ENCODE measurements at places on chromosomes 11 and 22.

DNA sequence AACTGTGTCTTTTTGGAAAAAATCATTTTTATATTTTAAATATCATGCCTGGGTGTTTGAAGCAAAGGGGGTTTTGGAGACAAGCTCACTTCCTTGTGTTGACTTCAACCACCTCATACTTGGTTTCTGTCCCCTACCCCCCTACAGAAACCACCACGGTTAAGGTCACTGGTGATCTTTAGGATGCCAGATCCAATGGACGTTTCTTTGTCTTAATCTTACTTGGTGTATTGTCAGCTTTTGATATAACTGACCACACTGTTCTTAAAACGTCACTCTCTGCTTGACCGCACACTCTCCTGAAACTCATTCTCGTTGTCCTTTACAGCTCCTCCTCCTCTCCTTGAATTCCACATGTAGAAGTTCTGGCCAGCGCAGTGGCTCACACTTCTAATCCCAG, 34.8 kb upstream of the SWAP70 start:
- DNase-seq: no peak

DNA sequence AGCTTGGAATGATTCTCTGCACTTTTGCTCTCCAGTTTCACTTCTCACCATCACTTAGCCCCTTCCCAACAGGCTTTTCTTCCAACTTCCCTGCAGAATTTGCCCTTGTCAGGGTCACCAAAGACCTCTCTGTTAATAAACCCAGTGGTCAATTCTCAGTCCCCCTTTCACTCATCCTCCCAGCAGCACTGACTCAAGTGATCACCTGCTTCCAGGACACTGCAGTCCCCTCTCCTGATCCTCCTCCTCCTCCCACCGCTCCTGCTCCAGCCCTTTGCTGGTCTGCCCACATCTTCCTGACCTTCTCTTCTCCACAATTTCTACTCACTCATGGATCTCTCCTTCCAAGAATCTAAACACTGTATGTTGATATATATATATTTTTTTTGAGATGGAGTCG, 57.9 kb downstream of the SHISAL1 start:
- DNase-seq: no peak

GRCh38 chr22:17486719-17487118, 76.6 kb upstream of the SLC25A18 start:
- no peak for DNase-seq

DNA sequence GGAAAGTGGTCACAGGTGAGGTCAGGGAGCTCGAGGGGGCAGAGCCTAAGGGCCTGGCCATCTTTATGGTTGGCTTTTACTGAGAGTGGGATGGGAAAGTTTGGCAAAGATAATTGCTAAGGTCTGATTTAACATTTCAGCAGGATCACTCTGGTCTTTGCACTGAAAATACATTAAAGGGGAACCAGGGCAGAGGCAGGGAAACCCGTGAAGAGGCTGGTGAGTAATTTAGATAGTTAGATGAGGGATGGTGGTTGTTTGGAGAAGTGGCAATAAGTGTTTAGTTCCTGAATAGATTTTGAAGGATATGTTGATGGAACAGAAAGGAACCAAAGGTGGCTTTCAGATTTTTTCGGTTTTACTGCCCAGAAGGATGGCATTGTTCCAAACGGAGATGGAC, 50.8 kb downstream of the SCN3B start:
- no peak for DNase-seq

GRCh38 chr22:27032091-27032761, 374.8 kb downstream of the MIAT start:
- DNase-seq: peak; percentile 36

DNA sequence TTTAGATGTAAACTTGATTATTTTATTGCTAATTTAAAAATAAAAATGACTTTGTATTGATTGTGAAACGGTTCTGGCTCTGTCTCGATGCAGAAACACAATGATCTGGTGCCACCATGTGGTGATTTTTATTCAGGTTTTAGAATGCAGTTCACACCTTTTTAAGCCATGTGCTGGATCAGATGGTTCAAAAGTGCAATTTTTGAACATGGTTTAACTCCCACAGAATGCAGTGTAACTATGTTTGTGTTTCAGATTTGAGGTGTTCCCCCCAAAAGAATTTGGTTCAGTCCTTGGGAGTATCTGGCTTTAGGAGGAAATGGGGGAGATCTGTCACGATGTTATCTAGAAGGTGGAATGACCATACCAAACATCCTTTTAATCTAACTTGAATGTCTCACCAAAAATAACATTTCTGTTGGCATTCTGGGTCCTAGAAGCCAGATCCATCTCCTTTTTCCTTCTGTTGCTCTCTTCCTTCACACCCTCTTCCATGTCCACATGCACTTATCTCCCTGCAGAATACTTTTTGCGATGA, 7.9 kb downstream of the MRPL16 start:
- DNase-seq: no peak

GRCh38 chr22:50719814-50720300, 18.1 kb upstream of the ACR start:
- DNase-seq: no peak

DNA sequence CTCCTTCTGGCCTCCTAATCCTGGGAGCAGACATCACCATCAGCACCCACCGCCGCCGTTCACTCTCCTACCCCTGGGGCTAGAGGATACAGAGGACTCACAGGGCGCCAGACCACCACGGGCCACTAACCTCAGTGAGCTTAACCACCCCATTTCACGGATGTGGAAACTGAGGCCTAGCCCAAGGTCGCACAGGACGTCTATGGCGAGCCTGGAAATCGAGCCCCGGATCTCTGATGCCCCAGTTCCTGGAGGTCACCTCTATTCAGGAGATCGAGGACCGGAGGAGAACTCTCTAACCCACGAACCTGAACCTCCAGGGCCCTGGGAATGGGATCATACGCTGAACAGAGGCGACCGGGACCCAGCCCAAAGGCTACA, 349 bp downstream of the TIMM10 start:
- peak; percentile 39 for DNase-seq

GRCh38 chr22:45009606-45010531, at the start of gene PHF21B:
PHF21B (minus strand) TSS chr22:45010005; CDS start chr22:45009549, 456 bp downstream.
- peak; percentile 72 for DNase-seq

GRCh38 chr22:22949953-22950352, 62.3 kb downstream of the IGLL5 start:
- DNase-seq: no peak

DNA sequence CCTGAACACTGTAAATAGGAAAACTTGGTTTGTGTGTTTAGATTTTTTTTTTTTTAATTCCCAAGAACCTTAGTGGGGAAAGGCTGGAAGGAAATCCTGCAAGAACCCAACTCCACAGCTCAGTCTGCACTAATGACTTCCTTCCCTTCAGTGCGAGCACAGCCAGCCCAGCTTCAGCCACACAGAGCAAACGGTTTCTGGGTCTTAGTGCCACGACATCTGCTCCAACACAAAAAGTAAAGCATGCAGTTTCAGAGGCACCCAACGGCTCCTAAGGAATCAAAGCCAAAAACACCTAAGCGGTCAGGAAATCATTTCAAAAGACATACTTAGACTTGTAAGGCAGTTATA, 236.1 kb downstream of the TTC28 start:
- peak; percentile 65 for DNase-seq

DNA sequence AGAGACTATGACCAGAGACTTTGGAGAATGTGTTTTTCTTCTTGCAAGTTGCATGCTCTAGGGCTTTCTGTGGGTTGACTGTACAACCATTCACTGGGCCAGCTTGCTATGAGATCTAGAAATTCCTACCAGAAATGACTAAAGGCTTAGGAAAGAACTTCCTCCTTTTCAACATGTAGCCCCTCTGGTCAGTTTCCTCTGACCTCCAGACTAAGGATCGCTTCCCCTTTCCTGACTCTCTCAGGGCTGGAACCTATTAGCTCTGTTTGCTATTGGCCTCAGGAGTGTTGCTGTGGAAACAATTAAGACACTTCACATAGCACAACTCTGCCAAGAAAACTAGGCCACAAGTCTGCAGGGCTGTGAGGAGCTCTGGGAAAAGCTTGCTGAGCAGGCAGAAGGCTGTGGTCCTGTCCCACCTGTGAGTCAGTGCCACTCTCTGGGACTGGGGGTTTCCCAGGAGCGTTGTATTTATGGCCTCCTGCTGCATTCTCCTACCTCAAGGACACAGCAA, 10.7 kb downstream of the CRY2 start:
- DNase-seq: peak; percentile 66

GRCh38 chr11:2178906-2179494, 7.4 kb upstream of the TH start:
- DNase-seq: no peak

DNA sequence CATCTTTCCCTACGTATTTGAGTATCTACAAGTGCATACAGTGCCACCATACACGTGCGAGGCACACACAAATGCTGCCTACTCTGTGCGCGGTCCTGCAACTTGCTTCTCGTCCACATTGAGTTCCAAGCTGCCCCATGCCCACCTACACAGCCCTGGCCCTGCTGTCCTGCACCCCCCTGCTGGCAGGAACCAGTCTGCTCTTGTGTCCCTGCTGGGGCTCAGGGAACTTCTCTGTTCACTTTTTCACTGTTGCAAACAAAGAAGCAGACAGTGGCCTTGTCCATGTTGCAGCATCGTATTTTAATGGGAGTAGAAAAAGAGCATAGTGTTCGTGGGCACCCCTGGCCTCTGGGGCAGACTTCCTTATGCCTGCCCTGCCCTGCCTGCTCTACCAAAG, 14.0 kb downstream of the CPT1A start:
- no peak for DNase-seq

- DNase-seq: peak; percentile 81
Observed at GRCh38 chr22:23315341-23315917, 135.1 kb downstream of the BCR start.

DNA sequence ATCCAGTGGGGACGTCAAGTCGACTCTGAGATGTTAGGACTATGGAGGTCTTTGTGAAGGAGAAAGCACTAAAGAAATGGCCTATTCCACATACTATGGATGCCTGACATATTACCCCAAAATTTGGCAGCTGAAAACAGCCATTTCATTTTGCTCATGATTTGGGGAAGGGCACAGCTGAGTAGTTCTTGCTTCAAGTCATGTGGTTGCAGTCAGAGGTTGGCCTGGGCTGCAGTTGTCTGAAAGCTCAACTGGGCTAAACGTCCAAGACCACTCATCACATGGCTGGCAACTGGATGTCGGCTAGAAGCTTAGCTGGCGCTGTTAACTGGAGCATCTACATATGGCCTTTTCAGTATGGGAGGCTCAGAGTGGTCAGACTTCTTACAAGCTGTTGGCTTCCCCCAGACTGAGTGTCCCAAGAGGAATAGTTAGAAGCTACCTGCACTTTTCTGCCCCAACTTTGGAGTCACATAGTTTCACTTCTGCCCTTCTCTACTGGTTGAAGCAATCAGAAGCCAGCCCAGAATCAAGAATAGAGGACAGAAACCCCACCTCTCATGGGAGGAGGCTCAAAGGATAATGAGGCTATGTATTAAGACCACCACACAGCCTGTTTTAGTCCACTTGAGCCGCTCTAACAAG, 14.1 kb downstream of the SLC35C1 start:
- DNase-seq: no peak

DNA sequence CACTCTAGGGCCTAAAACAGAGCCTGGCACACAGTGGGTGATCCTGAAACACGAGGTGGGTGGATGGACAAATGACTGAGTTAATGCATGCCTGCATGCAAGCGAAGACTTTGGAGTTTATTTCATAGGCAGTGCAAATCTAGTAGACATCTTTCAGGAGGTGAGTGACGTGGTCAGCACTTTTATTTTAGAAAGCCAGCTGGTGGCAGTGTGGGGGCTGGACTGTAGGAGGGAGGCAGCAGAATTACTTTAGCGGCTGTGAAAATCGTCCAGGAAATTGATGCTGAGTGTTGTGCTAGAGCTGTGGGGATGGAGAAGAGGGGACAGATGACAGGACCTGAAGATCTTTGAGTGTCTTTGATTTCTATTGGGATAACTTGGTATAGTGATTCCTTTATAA, 47.1 kb downstream of the BMAL1 start:
- no peak for DNase-seq

GRCh38 chr11:122020902-122021301, 95.1 kb downstream of the BLID start:
- DNase-seq: peak; percentile 26

- no peak for DNase-seq
Observed at GRCh38 chr22:40728731-40729189, 49.5 kb downstream of the MCHR1 start.

- DNase-seq: peak; percentile 53
Observed at GRCh38 chr11:12161137-12161536, 50.7 kb downstream of the MICAL2 start.

- no peak for DNase-seq
Observed at GRCh38 chr22:37147186-37147990, 2.3 kb downstream of the IL2RB start.

Measured in left ventricle myocardium superior (tissue), 1 donor.